ENCODE measurements at places on chromosomes 4 and X. TPM values are rescaled to one million over a fixed set of nuclear protein-coding genes. Genes with fewer than 3 reads are reported as not detected.

GRCh38 chrX:96314985-96315384, 369.7 kb upstream of the DIAPH2 start:
- no peaks in the 10 kb centered on the region for H3K36me3 ChIP-seq
- no peak overlapping the region for H3K4me3 ChIP-seq
- no peak overlapping the region for H3K27ac ChIP-seq
- H3K27me3 ChIP-seq = no peaks in the 10 kb centered on the region
- DNase-seq = no peak

- DNase-seq = no peak
- H3K27me3 ChIP-seq = no peaks in the 10 kb centered on the region
- H3K36me3 ChIP-seq = no peaks in the 10 kb centered on the region
These were observed 90.6 kb downstream of the MID1IP1 start for GRCh38 chrX:38891641-38892413.

DNA sequence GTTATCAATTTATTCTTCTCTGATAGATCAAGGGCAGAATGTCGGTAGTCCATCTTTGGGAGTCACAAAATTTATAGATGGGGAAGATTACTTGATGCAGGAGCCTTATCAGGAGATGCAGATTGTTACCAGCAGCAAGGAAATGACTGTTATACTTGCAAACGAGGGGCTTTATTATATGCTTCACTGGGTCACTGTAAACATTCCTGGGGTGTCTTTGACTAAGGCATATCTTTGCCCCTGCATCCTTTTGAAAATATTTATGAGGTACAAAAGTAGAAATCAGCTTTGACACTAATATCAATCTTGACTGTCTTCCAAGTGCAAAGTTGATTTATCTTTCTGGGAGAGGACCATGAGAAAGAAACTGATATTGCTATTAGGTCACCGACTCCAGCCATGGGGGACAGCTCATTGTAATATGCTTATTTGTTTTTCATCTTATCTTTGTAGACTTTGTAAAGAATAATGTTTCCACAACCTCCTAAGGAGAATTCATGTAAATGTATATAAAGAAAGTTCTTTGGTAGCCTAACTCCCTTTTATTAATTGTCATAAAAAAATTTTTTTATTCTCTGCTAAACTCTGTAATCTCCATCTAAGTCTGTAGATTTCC, 177.3 kb upstream of the EMCN start:
- no peaks in the 10 kb centered on the region for H3K27me3 ChIP-seq
- H3K27ac ChIP-seq = no peak overlapping the region
- no peak for DNase-seq

- H3K27me3 ChIP-seq = no peaks in the 10 kb centered on the region
- H3K4me3 ChIP-seq = no peak overlapping the region
- H3K4me1 ChIP-seq = no peaks in the 10 kb centered on the region
- H3K27ac ChIP-seq = no peak overlapping the region
- no peak for DNase-seq
These were observed 14.1 kb downstream of the LRIT3 start for GRCh38 chr4:109861916-109862511.

The DSPP gene
- not detected for total RNA-seq

The GPR143 gene
- not detected for total RNA-seq
